ENCODE measurements at places on chromosomes 2 and 18.
A peak's percentile ranks its signal among the peaks of the same experiment; 100 is the strongest.

DNA sequence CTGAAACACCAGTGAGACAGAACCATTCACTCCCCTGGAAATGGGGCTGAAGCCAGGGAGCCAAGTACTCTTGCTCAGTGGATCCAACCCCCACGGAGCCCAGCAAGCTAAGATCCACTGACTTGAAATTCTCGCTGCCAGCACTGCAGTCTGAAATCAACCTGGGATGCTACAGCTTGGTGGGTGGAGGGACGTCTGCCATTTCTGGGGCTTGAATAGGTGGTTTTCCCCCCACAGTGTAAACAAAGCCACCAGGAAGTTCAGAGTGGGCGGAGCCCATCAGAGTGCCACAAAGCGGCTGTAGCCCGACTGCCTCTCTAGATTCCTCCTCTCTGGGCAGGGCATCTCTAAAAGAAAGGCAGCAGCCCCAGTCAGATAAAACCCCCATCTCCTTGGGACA, 292.8 kb downstream of the LNPK start:
- no peak for DNase-seq

GRCh38 chr18:58298251-58299134, 254.5 kb downstream of the NEDD4L start:
- DNase-seq = no peak

GRCh38 chr2:61811821-61812220, 42.0 kb downstream of the FAM161A start:
- no peak for DNase-seq

- DNase-seq = peak; percentile 38
Measured at GRCh38 chr2:98883780-98884211, 52.2 kb downstream of the CRACDL start.

DNA sequence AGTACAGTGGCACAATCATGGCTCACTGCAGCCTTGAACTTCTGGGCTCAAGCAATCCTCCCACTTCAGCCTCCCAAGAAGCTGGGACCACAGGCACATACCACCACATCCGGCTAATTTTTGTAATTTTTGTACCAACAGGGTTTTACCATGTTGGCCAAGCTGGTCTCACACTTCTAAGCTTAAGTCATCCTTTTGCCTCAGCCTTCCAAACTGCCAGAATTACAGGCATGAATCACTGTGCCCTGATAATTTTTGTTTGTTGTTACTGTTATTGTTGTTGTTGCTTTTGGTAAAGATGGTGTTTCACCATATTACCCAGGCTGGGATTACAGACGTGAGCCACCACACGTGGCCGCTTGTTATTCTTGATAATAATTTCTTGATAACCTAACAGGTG, 10.5 kb upstream of the COBLL1 start:
- DNase-seq = no peak

DNA sequence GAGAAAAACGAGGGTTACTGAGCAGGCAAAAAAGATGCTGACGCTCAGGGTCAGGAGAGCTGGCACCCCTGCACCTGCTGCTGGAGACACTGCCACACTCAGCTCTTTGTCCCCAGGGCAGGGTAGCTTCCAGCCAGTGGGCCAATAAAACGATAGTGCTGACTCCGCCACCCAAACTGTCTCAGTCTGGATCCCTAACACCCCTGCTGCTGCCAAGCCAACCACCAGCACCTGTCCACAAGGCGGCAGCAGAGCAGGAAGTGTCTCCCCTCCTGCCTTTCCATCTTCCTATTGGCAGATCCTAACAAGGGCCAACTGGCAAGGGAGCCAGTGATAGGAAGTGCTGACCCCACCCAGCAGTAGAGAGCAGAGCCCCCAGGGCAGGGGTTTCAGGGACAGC, 531.5 kb upstream of the SALL3 start:
- no peak for DNase-seq

DNA sequence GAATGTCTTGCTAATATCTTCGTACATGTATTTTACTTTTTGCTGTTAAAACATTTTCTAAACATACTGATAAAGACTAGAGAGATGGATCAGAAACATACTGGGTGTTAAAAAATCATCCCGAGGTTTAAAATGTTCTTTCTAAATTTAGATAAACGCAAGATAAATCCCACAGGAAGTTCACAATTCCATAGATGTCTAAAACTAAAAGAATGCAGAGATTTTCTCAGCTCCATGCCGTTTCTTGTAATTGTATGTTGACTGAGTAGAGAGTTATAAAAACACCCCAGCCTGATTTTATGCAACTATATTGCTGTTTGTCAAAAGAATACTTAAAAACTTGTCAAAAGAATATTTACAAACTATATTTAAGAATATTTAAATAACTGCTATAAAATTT, 455.7 kb downstream of the ARHGAP15 start:
- no peak for DNase-seq

DNA sequence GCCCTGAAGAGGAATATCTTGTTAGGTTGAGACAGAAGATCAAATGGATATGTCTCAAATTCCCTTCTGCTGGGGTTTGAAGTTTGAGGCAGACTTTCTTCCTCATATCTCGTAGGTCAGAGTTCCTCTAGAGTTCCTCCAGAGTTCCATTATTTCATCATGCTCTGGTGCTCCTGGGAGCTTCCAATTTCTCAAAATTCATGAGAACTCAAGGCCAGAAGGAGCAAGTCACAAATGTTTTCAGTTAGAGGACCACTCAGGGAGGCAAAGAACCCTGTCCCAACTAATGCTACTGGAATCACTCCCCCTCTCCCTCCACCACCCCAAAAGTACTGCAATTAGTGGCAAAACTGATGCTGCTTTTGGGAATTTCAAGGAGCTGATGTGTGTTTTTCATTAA, 115.7 kb upstream of the RBMS1 start:
- no peak for DNase-seq

- DNase-seq = no peak
Measured at GRCh38 chr2:59342166-59342565, 1101.0 kb upstream of the FANCL start.

DNA sequence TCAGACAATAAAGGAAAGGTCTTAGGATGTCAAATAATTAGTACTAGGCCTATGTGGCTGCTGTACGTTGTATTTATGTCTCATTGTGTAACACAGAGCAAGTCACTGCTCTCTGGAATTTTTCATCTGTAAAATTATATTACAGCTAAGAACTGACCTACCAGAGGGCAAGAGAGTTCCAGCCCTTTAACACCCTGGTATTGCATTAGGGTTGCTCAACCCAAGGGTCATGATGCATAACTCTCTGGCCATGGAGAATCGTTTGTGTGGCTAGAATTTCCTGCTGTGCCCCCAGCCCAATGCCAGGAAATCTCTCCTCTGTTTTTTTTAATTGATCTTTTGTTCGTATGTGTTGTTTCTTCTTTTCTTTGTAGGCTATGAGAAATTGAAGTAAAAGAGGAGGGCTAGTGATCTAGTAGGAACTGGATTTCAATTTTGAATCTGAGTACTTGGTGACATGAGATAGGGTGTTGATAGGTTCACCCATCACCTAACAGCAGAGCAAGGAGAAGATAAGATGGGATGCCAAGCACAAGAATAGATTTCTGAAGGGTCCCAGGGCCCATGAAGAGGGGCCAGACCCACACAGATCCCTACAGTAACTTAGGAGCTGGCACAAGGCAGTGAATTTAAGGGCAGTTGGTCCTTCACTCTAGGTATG, 571.2 kb upstream of the TNP1 start:
- no peak for DNase-seq

DNA sequence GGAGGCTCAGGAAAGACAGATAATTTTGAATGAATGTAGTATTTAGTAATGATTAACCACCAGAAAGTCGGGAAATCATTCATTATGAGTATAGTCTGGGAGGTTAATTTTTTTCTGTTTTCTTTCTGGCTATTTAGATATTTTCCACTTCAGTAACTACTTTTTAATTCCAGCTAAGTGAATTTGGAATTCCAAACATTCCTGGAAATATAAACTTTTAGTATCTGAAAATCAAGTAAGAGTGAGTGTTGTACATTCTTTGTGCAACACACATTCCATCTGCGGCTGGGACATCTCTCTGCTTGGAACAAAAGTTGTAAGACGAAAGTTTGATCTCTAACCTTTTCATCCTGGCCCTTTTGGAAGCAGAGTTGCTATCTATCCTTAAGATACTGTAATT, 275.7 kb upstream of the SPRED2 start:
- DNase-seq = no peak

- no peak for DNase-seq
Measured at GRCh38 chr2:70965506-70965905, 12.9 kb upstream of the ANKRD53 start.

DNA sequence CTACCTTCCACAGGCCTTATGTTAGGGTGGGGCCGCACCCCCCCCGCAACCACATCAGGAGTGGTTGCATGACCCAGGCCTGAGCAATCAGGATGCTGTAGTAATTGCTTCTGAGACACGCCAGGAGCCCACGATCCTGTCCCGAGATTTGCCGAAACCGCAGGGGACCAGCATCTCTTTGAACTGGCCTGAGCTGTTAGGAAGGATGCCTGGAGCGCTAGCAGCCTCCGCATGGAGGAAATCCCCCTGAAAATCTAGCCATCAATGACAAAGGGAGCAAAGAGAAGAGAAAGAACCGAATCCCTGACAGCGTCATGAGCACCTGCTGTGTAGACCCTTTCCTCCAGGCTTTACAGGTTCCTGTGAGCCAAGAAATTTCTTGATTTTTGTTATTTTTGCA, 8.7 kb upstream of the TEX44 start:
- DNase-seq = peak; percentile 58

GRCh38 chr2:39476524-39476923, 39.4 kb upstream of the MAP4K3 start:
- no peak for DNase-seq

DNA sequence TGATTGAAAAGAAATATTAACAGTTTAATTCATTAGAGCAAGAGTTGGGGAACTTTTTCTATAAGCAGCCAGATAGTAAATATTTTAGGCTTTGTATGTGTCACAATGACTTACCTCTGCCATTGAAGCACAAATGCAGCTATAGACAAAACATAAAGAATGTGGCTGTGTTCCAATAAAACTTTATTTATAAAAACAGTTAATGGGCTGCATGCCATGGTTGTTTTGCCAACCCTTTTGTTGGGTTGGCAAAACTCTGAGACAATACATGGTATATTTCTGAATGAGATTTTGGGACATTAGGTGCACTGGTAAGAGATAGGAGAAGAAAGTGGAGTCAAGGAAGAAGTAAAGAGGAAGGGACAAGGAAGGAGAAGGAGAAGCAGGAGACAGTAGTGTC, 61.8 kb upstream of the CERS6 start:
- DNase-seq = no peak

GRCh38 chr2:86400321-86400720, 40.9 kb upstream of the KDM3A start:
- DNase-seq = no peak

- DNase-seq = no peak
Measured at GRCh38 chr2:24343225-24343882, 17.0 kb downstream of the ITSN2 start.

GRCh38 chr2:143835481-143835880, 684.4 kb downstream of the ZEB2 start:
- DNase-seq = no peak

- DNase-seq = no peak
Measured at GRCh38 chr18:61784834-61785233, 108.0 kb downstream of the RNF152 start.

GRCh38 chr18:44856157-44856556, 175.5 kb downstream of the SETBP1 start:
- no peak for DNase-seq

DNA sequence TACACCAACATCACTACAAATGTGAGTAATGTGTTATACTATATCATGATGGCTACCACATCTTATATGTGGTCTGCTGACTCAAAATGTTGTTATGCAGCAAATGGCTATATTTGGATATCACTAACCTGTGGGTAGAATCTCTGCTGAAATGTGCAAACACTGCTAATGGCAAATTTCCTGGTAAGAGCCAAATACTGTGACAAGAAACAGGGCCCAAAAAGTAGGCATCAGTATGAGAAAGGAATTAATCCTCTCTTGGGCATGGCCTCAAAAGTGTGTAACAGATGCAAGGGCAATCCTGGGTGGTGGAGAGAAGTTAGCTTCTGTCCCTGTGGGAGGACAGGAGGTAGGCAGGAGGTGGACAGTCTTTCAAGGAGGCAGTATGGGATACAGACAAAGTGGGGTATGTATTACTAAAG, 13.3 kb downstream of the ATF2 start:
- no peak for DNase-seq

DNA sequence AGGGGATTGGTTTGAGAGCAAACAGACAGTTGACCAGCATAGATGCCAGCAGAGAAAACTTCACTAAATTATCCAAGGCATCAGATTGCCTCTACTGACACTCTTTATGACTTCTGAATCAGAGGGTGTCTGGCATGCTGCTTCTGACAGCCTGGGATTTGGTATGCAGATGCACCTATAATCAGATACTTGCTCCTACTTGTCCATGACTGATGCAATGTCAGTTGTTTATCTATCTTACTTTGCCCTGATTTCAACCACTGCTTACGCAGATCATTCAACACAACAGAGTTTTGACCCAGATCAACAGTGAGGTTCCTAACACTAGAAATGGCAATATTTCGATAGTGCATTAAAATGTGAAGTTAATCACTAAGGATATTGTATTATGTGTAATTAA, 22.6 kb upstream of the CALCRL start:
- DNase-seq = no peak

- no peak for DNase-seq
Measured at GRCh38 chr2:53969285-53969967, 1.4 kb downstream of the PSME4 start.

DNA sequence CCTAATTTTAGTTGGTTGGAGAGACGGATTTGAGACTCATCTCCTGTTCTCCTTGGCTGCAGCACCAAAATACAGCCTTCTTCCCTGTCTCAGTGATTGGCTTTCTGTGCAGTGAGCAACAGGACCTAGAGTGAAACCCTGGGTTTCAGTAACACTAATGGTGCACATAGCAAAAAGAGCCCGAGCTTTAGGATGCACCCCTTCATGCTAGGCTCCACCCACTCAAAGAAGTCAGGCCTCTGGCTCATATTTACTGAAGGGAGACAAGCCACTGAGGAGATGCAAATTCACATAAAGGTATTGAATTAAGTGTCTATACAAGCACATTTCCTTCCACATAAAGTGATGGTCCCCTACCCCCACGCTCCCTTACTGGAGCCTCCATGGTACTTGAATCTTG, 131.9 kb upstream of the CHAC2 start:
- no peak for DNase-seq

- DNase-seq = peak; percentile 66
Measured at GRCh38 chr18:48859311-48860268, 91.2 kb downstream of the SMAD7 start.

DNA sequence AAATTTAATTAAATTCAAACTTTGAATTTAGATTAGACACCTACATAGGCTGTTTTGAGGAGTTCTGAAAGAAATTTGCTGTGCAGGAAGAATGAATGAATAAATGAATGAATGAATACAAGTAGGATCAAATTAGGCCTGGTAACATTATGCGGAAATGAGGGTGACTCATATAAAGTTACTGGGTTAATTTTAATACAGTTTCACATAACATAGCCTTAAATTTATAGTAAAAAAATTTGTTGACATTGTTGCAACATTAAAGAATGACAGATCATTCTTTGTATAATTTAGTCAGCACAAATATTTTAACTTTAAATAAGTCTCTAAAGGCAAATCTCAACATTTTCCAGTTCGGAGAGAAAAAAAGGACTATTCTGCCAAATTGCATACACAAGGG, 1293.1 kb upstream of the SLC39A10 start:
- no peak for DNase-seq

- DNase-seq = no peak
Measured at GRCh38 chr2:21228041-21228895, 104.5 kb downstream of the TDRD15 start.

GRCh38 chr2:149278161-149278871, 52.1 kb upstream of the LYPD6 start:
- no peak for DNase-seq

Measured in H1 (cell line).